ENCODE measurements at places on chromosomes 5 and 9.
A peak's percentile ranks its signal among the peaks of the same experiment; 100 is the strongest.

DNA sequence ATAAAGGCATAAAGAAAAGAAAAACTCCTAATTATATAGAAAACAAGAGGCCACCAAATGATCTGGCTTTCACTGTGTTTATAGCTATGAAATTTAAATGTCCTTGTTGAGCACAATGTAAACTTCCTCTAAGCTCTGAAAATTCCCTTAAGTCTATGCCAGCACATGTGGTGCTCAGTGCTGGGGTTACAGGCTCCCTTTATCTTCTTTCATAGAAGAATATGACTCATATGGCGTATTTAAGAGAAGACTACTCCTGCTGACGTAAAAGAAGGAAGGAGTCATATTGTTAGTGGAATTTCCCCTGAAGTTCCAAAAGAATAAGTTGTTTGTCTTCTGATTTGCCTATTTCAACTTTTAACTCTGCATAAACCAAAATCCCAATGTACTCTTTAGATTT, 30.4 kb downstream of the RNF145 start:
- DNase-seq, result peak; percentile 98

DNA sequence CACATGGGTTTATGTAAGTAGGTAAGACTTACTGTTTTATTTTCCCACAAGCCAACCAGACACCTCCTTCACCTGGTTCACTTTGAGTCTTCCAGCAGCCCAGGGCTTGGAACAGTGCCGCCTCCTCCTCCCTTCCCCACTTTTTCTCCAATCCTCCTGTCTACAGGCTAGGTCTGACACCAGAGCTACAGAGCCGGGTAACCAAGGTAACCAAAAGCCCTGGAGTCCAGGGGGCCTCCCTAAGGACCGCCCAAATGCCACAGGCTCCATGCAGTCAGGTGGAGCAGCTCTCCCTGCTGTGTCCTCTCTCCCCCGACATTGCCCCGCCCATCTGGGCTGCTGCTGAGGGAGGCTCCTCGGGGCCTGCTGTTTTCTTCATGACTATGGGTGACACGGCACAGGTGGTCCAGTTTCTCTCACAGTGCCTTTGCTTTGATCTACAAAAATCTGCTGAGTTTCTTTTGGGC, 138.0 kb upstream of the EFNA5 start:
- DNase-seq, result no peak

GRCh38 chr9:129235931-129236331, 57.9 kb upstream of the IER5L start:
- DNase-seq, result no peak

- DNase-seq, result no peak
These were observed 61.5 kb upstream of the SYNPO start for GRCh38 chr5:150578781-150579461.

DNA sequence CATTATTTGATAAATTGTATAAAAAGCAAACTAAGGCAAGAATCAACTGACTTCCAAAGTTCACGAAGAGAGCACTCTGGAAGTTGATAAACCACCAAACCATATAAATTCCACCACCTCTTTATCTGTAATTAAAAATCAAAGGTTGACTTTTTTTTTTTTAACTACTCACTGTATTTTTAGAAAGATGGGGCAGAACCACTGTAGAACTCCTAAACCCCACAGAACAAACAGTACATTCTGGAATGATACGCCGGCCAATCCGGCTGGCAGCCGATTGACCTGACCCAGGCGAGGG, 435 bp upstream of the CCNG1 start:
- DNase-seq, result no peak

GRCh38 chr9:75023846-75024245, 4.2 kb downstream of the CARNMT1 start:
- DNase-seq, result no peak

DNA sequence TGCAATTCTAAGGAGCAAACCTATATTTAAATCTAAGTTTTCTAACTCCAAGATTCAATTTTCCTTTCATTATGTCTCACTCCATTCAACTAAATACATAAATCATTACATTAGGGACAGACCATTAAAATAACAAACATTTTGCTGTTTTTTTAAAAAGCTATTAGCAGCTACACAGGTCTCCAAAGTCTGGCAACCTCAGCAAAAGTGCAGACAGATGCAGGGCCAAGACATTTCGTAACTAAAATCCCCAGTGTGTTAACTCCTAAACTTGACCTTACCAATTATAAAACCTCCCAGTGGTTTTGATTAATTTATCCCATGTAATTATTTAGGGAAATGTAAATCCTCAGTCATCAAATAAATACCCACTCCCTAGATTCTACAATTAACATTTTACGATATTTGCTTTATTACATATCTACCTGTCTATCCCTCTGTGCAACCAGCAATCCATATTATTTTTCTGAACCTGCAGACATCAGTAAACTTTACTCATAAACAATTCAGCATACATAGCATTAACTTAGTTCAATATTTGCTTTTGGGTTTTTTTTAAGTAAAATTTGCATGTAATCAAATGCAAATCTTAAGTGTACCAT, 64.7 kb downstream of the RGS7BP start:
- DNase-seq, result no peak

DNA sequence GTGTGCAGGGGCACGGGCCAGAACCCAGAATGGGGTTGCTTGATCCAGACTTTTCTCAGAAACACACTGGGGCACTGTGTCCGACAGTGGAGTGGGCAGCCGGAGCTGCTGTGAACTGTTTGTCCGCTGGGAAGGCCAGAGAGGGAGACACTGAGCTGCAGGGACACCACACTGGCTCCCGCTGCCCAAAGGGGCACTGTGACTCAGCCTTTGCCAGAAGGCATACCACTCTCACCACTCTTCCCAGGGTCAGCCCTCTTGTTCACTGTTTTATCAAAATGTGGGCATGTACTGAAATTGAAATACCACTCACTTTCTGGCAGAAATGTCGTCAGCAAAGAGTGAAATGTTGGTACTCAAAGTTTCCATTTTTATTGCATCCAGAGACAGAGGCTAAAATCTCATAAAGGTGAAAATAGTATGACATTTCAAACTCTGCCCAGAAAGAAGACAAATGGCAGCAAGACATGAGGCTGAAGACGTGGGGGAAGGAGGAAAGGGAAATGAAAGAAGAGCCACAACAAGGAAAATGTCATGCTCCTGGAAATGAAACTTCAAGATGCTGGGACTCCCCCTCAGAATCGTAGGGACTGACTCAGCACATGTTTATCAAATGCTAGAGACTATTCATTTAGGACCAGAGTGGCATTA, 4.5 kb upstream of the IL7R start:
- no peak for DNase-seq

- DNase-seq, result peak; percentile 78
These were observed 22.7 kb downstream of the OR2S2 start for GRCh38 chr9:35935261-35935660.

Measured in cardiac fibroblast (primary cell).